Thyroid gland (tissue), 4 donors: ENCODE measurements at places on chromosomes 4 and X. TPM values are rescaled to one million over a fixed set of nuclear protein-coding genes. Genes with fewer than 3 reads are reported as not detected.

DNA sequence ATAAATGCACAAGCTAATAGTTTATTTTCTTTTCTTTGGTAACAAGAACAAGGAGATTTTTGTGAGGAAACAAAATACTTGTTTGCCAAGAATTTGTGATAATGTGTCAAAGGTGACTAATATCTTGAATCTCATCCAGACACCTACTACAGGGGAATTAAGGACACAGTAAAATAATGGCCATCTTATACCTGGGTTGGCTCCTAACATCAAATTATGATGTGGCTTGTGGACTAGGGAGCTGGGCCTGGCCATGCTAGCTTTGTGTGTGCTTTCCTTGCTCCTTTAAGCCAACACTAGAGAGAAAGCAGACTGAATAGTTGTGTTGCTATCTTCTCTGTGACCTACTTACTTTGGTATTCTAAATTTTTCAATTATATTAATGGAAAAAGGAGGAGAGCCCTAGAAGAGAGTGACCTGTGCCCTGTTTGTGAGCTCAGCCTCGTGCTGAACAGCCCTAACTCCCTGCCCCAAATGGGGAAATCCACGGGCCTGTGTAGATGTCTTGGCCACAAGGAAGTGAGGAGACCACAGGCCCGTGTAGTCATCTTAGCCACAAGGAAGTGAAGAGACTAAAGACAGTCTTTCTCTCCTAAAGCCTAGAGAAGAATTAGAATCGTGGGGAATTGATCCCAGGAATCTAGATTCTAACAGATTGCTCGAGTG is 23.3 kb downstream of the ARHGAP24 start:
- peak; percentile 14 for DNase-seq

DNA sequence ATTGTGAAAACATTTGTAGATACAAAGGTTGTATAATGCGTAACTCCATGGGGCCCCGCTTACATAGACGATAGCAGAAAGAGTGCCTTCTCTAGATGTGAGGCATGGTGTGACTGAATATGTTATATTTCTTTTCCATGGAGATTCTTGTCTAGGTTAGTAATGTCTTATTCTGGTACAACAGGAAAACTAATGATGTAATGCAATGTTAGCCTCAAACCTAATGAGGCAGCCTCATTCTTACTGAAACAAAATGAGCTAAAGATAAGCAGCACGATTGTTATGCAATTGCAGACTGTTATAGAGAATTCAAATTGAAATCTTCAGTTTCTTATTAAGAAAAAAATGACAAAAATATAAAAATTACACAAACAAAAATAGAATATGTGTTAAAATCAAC is 171.1 kb upstream of the ANKRD50 start:
- no peak for DNase-seq

DNA sequence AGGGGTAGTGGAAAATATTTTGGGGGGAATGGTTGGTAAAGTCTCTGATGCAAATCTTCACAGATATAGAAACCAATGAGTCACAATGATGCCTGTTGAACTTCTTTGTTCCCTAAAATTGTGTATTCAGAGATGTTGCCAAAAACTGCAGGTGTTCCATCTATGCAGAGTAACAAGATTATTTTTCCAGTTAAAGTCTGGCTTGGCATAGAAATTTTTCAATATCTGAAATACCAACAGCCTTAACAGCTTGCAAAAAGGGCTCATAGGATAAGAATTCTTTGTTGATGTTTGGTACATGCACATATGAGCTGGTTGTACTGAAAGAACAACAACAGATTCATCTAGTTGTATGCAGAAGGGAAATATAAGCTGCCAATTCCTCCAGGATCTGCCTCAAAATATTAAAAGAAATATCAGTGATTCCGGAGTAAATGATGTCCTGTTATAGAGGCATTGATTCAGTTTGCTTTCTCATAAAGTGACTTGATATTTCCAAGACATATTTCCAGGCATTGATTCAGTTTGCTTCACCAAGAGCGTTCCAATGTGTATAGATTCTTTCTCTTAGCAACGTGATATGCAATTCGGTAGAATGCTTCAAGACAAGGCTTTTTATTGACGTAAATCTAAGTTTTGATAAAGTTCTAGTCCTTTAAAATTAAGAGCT is 564.4 kb downstream of the TMA16 start:
- DNase-seq: no peak

DNA sequence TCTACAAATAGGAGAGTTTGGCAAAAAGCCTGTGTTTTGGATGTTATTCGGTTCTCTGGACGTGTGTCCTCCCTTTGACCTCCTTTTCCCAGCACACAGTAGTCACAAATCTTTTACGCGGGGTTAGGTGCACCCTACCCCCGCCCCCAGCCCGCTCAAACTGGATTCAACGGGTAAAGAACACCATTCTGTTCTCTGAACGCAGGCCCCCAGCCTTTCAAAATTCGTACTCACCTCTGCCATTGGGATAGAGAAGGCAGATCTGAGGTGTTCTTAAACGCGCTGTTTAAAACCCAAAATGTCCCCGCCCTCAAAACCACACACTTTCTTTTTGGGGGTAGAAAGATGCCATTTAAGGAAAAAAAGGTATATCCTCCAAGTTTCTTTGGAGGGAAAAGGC is 2.7 kb downstream of the LEF1 start:
- no peak for DNase-seq

GRCh38 chr4:138803051-138803450 is 212.5 kb upstream of the NOCT start:
- no peak for DNase-seq

Gene MAGEC3
- total RNA-seq: not detected
